Activated CD8-positive, alpha-beta memory T cell treated with anti-CD3 and anti-CD28 coated beads for 4 hours (primary cell): ENCODE measurements at places on chromosomes 7 and 10.

DNA sequence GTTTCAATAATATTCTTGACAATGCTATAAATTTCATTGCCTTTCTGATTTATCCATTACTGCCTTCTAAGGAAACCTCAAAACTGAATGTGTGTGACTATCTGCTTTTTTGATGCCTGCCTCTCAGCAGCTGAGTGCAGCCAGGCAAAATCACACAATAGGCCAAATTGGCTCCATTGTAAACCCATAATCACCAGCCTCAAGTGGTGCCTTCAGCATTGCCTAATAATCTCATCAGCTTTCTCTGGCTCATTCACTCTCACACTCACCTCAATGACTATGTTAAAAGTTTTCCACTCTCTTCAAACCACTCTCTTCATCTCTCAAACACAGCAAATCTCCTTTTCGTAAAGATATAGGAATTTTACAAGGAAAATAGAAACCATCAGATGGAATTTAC lies 182.5 kb upstream of the COL1A2 start:
- DNase-seq: no peak

- DNase-seq: no peak
Measured at GRCh38 chr7:92768501-92769393, 67.6 kb downstream of the CDK6 start.

DNA sequence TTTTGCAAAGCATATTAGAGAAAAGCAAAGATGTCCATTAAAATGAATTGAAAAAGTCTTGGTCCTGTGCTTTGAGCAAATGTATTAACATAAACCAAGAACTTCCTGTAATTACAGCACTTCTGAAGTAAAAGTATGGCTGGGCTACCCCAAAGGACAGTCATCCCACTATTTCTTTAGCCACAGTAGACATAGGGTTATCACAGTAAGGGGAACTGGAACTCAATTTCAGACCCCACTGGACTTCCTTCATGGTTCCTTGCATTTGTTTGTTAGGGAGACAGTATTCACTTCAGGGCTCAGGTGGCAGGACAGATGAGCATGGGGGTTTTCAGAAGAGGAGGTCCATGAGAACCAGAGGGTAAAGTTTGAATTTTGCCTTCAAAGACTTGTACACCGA lies 203.1 kb upstream of the PDE1C start:
- DNase-seq: no peak

- no peak for DNase-seq
Measured at GRCh38 chr7:55469271-55469681, 103.0 kb downstream of the VOPP1 start.

DNA sequence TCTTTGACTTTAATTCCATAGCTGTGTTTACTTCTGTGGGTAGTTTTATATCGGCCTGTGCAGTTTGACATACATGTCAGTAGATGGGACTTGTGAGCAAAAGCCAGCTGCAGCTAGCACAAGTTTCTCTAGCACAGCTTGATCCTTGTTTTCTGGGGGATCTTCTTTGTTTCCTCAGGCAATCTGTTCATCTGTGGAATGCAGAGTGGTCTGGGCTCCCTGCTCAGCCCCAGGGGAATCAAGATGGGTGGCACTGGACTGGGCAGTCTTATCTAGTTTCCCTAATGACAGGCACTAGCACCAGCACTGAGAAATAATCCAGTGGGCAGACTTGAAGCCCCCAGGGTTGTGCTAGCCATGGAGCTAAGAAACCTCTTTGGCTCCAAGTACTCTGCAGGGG lies 40.8 kb downstream of the CYP2C19 start:
- no peak for DNase-seq

DNA sequence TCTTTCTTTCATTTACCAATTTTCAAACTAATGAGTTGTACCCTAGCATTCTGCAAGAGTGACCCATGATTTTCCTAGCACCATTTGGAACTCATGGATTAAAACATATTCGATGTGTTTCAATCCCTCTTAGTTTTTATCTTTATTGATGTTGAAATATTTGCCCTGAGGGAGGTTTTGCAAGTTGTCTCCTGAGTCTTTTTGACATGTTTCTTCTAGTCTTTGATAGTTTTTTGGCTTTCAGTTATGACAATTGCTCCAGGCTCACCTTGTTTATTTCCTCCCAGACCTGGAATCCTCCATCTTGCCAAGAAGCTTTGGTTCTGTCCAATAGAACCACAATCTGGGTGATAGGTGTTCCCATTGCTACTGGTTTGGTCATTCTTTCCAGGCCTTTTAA lies 327.8 kb downstream of the WDR11 start:
- no peak for DNase-seq
